Stimulated activated CD4-positive, alpha-beta T cell treated with anti-CD3 and anti-CD28 coated beads, Interleukin-1b, Interleukin-23, amount 100 ng/mL, for 1 hour (primary cell): ENCODE measurements at places on chromosomes 1 and 21.

DNA sequence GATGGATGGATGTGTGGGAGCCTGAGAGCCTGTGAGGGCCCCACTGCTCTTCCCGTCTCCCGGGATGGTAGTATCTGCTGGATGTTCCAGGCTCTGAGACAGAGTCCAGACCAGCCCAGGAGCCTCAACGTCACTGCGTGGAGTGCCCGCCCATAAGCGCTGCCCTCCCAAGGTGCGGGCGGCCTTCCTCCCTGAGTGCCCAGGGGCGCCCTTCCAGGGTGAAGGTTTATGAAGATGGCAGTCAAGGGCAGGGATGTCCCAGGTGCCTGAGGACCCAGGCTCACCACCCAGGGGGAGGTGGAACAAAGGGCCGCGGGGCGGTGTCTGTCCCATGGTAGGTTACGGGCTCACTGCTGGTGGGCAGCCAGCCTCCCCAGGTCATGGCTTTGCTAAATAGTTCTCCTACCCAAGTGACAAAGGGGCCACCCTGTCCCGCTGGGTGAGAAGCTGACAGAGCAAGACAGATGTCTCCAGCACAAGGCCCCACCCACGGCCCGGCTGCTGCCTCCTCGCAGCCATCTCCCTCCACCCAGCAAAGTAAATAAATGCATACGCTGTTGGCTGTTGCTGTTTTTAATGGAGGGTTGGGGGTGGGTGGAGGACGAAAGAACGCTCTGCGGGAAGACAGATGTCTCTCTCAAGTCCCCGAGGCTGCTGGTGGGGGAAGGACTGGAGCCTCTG, 9.0 kb upstream of the GPR153 start:
- DNase-seq: no peak

GRCh38 chr1:36094621-36095061, 5.9 kb downstream of the ADPRS start:
- no peak for DNase-seq

DNA sequence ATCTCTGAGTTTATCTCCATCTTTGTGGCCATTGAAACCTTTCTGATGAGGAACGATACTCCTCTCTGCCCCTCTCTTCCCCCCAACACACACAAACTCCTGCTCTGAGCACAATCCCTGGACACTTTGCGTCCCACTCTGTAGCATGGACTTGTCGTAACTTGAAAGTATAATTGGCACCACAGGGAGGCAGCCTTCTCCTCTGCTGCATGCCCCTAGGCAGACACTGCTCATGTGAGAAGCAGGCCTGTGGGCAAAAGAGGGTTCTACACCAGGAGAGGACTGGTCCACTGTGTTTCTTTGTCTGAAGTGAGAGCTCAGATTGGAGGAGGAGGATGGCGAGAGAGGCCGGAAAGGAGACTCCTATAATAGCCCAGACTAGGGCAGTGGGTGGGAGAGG, 3.8 kb upstream of the PARS2 start:
- DNase-seq: no peak

GRCh38 chr1:167695756-167696561, 25.8 kb upstream of the MPZL1 start:
- DNase-seq: no peak

- DNase-seq: no peak
Measured at GRCh38 chr1:39590546-39590945, 14.0 kb upstream of the PABPC4 start.

GRCh38 chr1:1091344-1092148, 17.4 kb upstream of the RNF223 start:
- DNase-seq: no peak
